Foreskin keratinocyte (primary cell): ENCODE measurements at places on chromosomes 11 and 22. TPM values are rescaled to one million over a fixed set of nuclear protein-coding genes. Genes with fewer than 3 reads are reported as not detected.

MRGPRF gene
- 0.07 and 0.14 TPM in 2 replicates for total RNA-seq

UPK3A gene
- not detected in 2 replicates for total RNA-seq

TPST2 gene
- 20.7 and 25.1 TPM in 2 replicates for total RNA-seq

FAM180B gene
- not detected in 2 replicates for total RNA-seq

CDC45 gene
- total RNA-seq, result 38.2 and 39.8 TPM in 2 replicates

KRTAP5-2 gene
- total RNA-seq, result not detected in 2 replicates

ZNHIT2 gene
- total RNA-seq, result 15.4 and 15.9 TPM in 2 replicates

ASPHD2 gene
- 7.3 and 9.5 TPM in 2 replicates for total RNA-seq

OR5AN1 gene
- not detected in 2 replicates for total RNA-seq

DNA sequence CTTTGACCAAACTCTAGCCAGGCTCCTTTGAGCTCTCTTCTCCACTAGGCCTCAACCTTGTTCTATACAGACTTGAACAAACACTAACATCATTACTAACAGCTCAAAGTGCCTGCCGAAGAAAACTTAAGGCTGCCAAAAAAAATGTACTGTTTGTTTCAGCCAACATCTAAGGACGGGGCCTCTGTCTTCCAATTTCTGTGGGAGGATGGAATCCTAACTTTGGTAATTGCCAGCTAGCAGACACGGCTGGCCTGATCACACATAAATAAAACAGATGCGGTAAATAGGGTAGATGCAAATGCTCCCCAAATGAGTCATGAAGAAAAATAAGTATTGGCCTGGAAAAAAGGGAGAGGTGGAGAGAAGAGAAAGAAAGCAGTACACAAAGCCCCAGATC lies 394.3 kb downstream of the TMEM135 start:
- no peak for DNase-seq

DNA sequence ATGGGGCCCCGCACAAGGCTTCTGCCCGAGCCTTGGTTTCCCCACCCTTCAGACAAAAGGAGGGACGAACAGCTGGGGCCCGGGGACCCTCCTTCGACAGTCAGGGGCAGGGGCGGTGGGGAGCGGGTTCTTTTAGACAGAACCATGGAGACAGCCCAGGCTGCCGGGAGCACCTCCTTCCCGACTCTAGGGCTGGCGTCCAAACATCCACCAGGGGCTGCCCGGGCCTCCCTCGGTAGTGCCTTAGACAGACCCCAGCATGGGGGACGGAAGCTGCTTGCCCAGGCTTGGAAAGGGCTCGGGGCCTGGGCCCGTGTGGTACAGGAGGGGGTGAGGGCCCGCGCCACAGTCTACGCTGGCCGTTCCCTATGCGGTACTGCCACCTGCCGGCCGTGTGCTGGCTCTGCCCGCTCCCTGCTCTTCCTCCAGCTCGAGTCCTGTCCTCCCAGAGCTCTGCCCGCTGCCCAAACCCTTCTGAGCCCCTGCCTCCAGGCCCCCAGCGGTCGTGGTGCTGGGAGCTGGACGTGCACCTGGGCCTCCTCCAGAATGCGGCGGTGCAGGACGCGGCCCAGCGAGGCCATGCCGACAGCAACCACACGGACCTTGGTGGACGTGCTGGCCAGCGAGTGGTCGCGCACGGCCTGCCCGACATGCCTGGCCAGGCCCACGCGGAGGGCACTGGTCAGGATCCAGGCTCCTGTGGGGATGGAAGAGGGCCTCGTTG lies 20.1 kb downstream of the TSSC4 start:
- DNase-seq, result no peak

GRCh38 chr22:47594836-47595521 lies 832.5 kb downstream of the TBC1D22A start:
- no peak for DNase-seq

DNA sequence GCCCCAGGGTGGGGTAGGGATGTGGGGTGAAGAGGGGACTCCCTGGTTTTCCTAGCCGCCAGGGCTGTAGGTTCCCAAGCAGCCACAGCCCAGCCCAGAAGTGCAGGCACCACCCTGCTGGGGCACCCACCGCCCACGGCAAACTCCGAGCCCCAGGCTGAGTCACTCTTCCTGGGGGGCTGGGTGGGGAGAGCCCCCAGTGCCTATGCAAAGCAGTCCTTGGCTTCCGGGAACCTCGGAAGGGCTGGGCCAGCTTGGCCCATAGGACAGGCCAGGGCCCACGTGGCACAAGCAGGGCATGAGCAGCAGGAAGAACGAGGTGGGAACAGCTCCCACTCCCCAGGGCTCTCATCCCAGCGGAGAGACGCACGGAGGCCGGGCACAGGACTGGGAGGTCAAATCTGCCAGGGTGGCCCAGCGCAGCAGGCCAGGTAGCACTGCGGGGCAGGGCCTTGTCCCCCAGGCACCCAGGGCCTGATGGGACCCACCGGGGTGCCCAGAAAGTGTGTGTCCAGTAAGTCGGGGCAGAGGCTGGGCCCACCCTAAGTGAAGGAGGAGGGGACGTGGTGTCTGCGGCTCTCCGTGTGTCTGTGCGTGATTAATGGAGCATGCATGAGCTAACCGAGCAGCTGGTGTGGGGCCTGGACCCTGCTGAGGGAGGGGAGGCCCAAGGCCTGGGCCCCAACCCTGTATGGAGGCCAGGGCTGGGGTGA lies 4.6 kb upstream of the IL17REL start:
- no peak for DNase-seq

- no peak for DNase-seq
Observed at GRCh38 chr11:61488651-61489291, 19.8 kb upstream of the LRRC10B start.

GRCh38 chr11:47716692-47717091 lies 1.5 kb upstream of the AGBL2 start:
- DNase-seq, result no peak

- peak; percentile 100 for DNase-seq
Observed at GRCh38 chr11:79092791-79093353, 348.0 kb downstream of the TENM4 start.

DNA sequence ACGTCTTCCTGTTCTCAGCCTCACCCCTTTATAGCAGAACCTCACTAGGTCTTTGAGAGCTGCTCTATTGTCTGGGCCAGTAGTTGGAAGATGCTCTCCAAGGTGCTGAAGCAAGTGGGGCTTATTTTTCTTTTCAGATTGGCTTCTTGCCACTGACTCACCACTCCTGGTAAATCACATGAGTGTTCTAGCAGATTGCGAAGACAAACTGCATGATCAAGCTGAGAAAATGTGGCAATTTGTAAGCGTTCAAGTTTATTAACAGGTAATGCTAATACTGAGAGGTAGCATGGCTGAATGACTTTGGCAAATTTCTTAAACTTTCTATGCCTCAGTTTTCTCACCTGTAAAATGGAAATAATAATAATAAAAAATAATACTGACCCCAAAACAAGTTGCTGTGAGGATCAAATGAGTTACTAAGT lies 59.2 kb downstream of the CACNG2 start:
- peak; percentile 90 for DNase-seq

DNA sequence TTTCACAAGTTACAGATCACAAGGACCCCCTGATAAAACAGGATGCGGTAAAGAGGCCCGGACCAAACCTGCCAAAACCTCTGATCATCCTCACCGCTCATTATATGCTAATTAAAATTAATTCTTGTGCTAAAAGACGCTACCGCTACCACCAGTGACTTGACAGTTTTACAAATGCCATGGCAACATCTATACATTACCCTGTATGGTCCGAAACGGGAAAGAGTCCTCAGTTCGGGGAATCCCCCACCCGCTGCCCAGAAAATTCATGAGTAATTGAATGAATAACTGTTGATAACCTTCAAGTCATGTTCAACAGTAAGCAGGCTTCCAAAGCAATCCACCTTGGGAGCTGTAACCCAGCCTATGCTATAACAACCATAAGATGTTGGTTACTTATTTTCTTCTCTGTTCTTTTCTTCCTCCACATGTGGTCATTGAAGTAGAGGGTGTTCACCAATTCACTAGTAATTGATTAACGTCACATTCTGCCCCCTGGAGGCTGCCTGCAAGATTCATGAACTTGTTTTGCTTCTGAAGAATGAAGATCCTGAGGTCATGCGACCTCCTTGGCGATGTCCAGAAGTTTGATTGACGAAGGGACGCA lies 20.6 kb downstream of the APOBEC3H start:
- peak; percentile 28 for DNase-seq

- no peak for DNase-seq
Observed at GRCh38 chr11:48011798-48012391, 31.5 kb downstream of the PTPRJ start.

DNA sequence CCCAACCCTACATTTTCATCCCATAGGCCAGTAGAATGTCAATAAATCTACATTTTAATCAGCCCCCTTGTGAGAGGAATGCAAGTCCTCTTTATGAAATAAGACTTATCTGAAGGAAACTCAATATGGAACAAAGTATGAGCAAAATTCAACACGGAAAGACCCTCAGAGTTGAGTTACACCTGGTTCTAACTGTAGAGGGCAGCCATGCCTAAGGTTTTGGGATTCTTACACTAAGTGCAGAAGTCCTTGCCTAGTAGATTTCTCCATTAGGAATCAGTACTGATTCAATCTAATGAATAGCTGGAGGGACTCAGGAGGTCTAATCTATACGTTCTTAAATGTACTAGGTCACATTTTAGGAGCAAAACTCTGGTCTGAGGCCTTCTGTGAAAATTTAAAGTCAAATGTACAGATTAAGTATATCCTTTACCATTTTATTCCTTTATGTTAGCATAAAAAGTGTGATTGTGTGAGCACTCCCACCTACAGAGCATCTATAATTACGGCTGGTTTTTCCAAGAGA lies 904.5 kb downstream of the DLG2 start:
- DNase-seq, result no peak

GRCh38 chr11:87022254-87022653 lies 15.5 kb upstream of the TMEM135 start:
- no peak for DNase-seq

DNA sequence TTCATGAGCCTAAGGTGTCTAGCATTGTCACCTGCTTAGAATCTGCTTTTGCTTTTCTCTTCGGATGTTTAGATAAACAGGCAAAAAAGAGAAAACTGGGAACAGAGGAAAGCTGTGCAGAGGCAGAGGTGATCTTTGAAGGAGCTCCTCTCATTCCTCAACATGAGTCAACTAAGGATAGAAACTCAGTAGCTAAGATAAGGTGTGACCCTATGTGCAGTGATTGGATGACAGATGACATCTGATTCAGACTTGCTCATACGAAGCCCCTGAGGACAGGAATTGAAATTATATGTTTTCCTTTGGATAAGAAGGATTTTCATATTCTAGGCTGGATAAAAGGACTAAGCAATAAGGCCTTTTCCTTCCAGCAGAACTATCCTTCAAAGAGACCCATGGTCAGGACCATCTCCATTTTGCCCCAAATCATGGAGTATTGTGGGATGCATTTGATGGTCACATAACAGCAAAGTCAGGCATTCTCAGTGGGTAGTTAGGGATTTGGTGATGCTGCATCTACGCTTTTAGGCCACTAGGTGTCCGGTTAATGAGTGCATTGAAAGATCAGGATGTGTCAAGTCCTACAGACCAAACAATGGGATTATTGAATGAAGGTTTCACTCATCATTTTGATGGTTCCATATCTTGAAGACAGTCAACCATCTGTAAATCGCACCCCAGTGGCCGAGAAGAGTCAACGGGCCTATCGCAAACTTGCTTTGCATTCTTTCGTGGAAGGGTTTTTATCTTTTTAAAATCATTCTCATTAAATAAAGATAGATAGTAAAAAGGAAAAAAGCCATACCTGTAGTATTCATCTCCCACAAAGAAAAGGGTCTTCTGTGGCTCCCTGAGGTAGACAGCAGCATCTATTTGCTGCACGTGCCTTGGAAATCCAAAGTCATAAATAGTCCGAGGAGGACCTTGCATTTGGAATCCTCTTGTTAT lies 32.2 kb downstream of the MMP20 start:
- no peak for DNase-seq

DNA sequence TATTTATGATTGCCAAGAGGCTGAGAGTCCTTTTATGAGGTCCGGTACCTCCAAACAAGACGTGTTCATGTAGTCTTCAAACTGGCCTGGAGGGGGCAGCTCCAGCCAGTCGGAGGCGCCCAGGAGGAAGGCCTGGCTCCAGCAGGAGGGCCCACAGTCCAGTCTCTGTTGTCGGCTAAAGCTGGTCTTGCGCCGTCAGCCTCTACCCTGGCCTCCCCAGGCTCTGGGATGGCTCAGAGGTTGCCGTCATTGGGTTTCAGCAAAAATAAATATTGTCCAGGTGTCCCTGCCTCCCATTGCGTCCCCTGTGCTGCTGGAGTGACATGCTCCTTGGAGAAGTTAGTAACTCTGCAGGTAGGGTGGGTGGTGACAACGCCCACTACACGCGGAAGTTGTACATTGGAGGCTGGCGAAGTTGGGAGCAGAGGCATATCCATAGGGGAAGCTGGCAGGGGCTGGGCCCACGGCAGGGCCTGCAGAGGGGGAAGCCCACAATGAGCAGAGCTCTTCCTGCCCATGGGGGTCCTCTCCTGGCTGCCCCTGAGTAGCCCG lies 1.0 kb upstream of the SLC25A1 start:
- DNase-seq, result peak; percentile 52

DNA sequence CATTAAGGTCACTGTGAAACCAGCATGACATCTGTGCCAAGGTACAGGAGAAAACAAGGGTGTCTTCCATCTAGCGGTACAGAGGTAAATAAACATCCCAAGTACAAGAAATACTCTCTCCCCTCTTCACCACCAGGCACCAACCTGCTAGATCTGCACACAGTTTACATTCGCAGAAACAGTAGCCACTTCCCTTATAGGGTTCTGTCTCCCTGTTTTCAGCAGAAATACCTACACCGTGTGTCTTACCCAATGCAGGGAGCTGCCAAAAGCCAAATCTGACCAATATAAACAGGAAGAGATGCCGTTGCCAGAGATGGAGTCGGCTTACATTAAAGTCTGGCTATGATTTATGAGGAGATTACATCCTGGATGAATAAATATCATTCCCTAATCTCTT lies 1.2 kb downstream of the SCN4B start:
- no peak for DNase-seq

DNA sequence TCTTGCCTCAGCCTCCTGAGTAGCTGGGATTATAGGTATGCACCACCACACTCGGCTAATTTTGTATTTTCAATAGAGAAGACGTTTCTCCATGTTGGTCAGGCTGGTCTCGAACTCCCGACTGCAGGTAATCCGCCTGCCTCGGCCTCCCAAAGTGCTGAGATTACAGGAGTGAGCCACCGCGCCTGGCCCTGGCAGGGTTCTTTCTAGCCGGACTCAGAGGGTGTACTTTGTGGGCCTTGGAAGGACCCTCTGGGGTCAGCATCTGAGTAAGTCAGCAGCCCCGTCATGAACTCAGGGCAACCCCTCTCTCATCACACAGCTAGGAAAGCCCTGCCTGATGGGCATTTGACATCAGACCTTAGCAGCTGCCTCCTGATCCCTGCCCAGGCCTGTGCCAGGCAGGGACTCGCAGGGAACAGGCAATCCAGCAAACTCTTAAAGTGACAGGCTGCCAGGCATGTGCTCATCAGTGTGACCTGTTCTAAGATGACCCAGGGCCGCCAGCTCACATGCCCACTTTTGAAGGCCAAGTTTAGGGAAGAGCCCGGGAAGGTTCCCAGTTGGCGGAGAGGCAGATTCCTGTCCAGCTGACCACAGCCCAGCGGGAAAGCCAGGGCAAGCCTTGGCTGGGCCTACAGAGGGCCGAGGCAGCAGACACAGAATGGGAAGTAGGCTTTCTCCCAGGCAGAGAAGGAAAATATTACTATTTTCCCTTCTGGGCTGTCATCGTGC lies 92.9 kb downstream of the MORC2 start:
- no peak for DNase-seq
